ENCODE measurements at places on chromosomes 1 and 21.

DNA sequence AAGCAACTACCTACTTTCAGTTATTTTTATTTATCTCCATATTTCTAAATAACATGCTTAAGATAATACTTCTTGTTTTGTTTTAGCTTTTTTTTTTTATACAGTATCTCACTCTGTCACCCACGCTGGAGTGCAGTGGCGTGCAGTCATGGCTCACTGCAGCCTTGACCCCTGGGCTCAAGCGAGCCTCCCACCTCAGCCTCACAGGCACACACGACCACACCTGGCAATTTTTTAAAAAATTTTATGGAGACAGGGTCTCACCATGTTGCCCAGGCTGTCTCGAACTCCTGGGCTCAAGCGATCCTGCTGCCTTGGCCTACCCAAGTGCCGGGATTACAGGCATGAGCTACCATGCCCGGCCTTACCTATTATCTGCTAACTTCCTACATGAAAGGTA is 20.6 kb downstream of the TUT4 start:
- no peak for DNase-seq

DNA sequence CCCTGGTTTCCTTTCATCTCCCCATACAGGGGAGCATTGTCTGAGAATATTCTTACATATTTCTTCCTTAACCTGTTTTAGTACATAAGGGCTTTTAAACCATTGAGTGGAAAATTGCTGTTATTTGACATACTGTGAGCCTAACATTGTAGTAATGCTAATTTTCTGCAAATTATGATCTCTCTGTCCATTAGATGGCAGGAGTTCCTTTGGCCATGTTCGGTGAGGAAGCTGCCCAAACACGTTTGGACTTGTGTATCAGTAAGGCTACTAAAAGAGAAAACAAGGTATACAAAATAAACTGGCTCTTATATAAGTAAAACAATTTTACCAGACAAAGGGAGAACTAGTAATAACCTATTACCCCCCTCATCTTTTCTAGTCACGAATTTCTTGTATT is 29.2 kb downstream of the CDC7 start:
- DNase-seq: no peak

GRCh38 chr1:109792056-109792831 is 28.5 kb upstream of the EPS8L3 start:
- peak; percentile 89 for DNase-seq

- no peak for DNase-seq
Measured at GRCh38 chr1:26097696-26098095, 13.9 kb upstream of the PDIK1L start.

DNA sequence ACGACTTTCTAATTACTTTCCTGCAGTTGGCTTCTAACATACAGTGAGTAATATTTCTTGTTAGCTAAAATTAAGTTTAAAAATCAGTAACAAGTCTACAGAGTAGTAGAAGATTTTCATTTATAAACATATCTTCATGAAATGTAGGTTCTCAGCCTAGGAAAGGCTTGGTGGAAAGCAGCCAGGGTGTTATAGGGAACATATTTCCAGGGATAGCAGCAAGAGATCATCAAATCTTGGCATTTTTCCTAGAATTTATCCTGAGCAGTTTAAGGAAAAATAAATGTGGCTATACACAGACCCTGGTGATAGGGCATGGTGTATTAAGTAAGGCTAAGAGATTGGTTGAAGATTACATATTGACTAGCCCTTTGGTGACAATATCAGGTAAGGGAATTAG is 203.5 kb upstream of the NEGR1 start:
- no peak for DNase-seq

DNA sequence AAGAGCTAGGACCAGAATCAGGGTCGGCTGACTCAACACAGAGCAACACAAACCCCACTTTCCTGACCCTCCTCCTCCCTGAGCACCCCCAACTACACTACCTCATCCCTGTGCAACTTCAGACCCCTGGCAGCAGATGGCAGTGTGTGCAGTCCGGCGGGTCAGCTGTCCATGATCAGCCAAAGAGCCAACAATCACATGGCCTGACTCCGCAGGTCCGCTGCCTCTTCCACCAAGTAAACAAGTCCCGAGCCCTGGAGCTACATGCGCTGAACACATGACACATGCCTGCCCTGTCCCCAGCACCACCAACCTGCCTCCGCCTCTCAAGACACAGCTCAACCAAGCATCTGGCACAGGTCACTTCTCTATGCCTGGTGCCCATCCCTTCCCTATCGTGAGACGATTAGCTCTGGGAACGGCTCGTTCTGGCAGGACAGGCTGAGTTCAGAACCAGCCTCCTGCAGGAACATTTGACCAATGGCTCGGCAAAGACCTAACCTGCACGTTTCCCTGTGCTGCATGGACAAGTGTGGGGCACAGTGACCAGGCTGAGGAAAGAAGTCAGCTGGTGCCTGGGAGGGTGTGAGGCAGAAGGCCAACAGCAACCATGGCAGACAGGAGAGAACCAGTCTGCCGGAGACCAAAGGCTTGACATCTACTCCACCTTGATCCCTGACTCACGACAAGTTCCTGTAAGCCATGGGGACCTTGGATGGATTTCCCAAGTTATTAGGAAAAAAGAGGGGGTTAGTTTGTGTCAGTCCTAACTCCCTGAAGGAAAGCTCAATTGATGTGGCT is 60.3 kb downstream of the CD46 start:
- DNase-seq: no peak

DNA sequence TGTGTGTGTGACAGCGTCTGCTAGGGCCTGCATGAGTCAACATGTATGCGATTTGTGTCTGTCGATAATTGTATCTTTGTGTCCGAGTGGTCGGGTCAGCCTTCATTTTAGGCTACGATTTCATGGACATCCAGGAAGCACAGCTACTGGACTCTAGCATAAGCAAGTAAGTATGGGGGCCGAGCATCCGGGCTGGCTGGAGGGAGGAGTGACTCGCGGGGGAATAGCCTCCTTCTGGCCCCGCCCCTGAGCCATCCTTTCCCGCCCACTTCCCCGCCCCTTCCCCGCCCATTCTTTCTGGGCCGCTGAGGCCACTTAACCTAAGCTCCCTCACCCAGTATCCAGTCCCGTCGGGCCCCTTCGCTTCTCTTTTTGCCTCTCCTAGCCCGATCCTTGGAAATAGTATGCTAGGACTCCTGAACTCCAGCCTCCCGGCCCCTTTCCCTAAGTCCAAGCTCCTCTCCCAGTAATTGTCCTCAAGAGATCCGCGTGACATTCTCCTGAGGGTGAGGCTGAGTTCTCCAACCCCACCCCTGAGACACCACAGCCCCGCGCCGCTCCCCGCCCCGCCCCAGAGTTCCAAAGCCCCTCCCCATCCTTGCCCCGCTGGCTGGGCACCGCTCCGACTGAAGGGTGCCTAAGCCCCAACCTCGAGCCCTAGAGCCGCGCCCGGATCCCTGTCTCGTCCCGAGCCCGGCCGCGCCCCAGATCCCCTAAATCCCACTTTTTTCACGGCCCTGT is 1.2 kb downstream of the MAP3K6 start:
- no peak for DNase-seq

DNA sequence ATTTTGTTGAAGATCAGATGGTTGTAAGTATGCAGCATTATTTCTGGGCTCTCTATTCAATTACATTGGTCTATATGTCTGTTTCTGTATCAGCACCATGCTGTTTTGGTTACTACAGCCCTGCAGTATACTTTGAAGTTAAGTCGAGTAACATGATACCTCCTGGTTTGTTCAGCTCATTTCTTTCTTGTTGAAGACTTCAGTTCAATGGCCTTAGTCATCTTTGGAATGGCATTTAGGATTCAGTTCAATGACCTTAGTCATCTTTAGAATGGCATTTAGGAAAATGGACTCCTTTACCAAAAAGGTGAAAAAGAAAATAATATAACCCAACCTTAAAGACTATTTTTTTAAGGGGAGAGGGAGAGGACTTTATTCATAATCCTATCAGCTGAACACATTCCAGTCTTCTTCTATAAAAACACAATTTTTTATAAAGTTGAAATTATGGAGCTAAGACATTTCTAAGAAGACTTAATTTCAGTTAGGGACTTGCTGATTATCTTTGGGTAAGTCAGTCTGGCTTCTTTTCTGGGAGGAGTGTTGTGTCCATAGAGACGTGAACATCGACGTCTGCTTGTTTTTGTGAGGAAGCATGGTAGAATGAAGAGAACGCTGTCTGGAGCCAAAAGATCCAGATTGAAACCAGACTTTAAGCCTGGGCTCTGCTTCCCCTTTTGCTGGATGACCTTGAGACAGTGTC is 48.3 kb downstream of the DDR2 start:
- no peak for DNase-seq

DNA sequence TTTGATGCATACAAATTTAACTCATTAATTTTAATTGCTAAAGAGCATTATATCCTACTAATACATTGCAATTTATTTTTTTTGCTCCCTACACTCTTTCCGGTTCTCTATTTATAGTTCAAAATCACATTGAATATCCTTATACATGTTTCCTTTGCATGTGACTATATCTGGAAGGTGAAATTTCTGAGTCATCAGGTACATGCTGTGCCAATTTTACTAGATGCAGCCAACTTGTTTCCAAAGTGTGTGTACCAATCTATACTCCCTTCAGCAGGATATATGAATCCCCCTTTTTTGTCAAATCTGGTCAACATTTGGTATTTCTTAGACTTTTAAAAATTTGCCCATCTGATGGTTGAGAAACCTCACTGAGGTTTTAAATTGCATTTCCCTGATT is 602.9 kb upstream of the CAMK1G start:
- no peak for DNase-seq

DNA sequence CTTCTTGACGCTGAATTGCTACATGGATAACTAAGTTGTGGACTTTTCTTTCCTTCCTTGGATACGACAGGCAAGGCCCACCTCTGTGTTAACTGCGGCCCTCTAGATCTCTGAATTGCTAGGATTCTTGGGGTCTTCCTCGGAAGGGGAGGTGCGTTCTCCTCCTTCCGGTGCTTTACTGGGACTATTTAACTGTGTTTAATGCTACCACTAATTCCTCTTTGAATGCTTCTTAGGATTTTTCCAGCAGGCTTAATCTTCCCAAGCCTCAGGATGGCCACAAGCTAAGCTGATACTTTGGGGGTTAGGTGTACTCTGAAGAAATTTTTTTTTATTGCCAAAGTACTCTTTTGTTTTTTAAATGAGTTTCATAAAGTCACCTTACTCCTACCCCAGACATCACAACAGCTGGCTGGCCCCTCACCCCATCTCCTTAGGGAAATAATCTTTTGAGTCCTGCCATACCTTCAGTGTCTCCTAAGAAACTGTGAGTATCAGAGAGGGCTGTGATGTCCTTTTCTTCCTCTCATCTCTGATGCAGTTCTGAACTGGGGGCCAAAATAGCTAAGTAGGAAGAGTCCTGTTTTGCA is 21.4 kb downstream of the KIRREL1 start:
- no peak for DNase-seq

DNA sequence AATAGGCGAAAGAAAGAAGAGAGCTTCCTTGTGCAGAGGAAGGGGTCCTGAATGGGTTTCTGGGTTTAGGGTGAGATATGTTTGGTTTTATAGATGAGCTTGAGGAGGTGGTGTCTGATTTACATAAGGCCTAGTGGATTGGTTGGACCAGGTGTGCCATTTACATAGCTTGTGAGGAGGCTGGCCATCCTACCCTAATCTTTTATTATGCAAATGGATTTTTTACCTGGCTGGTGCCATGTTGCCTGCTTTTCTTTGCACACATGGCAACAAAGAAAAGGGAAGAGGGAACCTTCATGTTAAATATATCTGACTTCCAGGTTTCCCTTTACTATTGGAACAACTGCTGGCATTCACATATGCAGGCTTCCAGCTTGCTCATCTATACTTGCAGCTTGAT is 585.3 kb downstream of the PTPRU start:
- no peak for DNase-seq

GRCh38 chr21:32584472-32584871 is 851 bp downstream of the TCP10L start:
- DNase-seq: no peak

- peak; percentile 65 for DNase-seq
Measured at GRCh38 chr1:106937104-106937503, 119.4 kb upstream of the PRMT6 start.

DNA sequence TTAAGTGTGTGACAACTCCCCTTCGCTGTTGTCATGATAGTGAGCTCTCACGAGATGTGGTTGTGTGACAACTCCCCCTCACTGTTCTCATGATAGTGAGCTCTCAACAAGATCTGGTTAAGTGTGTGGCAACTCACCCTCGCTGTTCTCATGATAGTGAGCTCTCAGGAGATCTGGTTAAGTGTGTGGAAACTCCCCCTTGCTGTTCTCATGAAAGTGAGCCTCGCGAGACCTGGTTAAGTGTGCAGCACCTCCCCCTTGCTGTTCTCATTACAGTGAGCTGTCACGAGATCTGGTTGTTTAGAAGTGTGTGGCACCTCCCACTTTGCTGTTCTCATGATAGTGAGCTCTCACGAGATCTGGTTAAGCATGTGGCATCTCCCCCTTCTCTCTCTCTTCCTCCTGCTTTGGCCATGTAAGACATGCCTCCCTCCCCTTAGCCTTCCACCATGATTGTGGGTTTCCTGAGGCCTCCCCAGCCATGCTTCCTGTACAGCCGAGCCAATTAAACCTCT is 25.1 kb upstream of the LSS start:
- no peak for DNase-seq

- DNase-seq: no peak
Measured at GRCh38 chr1:98057236-98057910, 136.5 kb upstream of the DPYD start.

GRCh38 chr1:79682478-79682877 is 675.9 kb upstream of the ADGRL4 start:
- DNase-seq: no peak

DNA sequence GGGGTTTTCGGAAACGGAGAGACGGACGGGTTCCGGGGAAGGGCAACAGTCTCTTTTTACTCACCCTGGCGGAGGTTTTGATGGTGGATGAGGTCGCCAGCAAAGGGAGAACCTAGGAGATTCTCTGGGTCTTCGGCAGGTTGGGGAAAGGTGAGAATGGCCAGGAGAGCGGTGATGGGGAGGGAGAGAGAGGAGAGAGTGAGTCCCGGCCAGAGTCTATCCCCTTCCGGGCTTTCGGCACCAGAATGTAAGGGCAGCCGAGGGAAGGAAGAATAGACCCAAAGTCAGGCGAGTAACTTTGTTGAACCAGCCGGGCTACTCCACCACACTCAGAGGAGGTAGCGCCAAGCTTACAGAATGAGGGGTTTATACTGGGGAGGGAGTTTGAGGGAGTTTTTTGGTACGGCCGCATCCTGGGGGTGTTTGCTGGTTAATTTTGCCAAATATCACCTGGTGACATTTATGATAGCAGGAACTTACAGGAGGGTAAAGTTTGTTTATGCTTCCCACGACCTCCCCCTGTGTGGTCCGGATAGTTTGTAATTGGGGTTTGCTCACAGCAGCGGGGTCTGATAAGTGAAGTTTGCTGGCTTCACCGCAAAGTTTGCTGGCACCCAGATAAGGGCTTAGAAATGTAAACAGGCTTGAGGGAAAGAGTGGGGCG is 141.1 kb upstream of the ETV3 start:
- no peak for DNase-seq

- no peak for DNase-seq
Measured at GRCh38 chr1:58621391-58621790, 44.3 kb upstream of the TACSTD2 start.

DNA sequence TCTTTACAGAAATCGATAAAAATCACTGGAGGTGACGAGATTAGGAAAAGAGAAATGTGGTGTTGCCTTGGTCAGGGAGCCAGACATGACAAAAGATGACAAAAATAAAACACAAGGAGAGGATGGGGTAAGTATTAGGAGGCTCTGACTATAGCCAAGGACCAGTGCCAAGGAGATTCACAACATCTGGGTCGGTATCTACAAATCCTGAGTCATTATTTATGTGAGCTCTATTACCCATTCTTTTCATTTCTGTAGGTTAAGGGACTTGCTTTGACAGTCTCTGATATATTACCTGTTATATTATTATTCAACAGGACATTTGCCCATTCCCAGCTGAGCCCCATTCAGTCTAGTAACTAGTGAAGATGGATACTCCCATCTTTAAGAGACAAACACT is 120.8 kb downstream of the TYW3 start:
- no peak for DNase-seq

Data from kidney epithelial cell (primary cell).